ENCODE measurements at places on chromosomes 1 and 21.

DNA sequence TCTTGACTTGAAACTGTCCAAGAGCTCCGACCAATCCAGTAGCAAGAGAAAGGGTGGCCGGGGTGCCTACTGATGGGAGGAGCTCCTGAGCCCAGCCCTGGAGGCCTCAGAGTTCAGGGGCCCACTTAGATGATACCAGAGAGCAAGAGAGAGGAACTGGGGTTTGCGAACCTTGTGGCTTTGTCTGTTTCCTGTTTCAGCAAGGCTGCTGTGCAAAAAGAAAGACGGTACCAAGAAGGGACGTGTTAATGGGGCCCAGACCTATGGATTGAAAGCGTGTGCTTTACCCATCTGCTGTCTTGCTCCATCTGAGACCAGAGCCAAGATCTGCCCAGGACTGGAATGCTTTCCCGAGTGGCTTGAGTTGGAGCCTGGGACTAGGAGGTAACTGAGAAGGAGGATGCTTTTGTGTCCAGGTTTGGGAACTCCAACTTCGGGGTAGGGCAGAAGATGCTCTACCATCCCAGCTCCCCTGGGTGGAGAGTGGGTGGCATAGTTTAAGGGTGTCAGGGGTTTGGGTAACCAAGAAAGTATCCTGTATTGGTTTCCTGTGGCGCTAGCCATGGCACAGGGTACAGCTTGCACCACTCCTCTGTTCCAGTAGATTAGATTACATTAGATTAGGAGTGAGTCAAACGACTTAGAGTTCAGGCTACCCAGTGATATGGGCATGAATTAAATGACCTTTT, at the start of gene TRAF3IP3:
Gene TRAF3IP3, plus strand, starts transcription at position 128 of the 689 bp plus-strand sequence. CDS start 3,987 bp downstream, outside the sequence.
- peak; percentile 26 for DNase-seq

DNA sequence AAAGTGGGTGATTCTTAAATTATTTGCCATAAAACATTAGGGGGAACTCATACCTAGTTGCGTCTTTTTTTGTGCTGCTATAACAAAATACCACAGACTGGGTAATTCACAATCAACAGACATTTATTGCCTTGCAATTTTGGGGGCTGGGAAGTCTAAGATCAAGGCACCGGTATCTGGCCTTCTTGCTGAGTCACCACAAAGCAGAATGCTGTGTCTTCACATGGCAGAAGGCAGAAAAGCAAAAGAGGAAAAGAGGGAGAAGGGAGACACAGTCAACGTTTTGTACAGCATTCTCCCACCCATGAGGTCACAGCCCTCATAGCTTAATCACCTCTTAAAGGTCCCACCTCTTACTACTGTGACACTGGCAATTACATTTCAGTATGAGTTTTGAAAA, 291.0 kb downstream of the CHRM3 start:
- DNase-seq: no peak

- no peak for DNase-seq
These were observed 103.1 kb downstream of the TOMM20 start for GRCh38 chr1:235025422-235025984.

DNA sequence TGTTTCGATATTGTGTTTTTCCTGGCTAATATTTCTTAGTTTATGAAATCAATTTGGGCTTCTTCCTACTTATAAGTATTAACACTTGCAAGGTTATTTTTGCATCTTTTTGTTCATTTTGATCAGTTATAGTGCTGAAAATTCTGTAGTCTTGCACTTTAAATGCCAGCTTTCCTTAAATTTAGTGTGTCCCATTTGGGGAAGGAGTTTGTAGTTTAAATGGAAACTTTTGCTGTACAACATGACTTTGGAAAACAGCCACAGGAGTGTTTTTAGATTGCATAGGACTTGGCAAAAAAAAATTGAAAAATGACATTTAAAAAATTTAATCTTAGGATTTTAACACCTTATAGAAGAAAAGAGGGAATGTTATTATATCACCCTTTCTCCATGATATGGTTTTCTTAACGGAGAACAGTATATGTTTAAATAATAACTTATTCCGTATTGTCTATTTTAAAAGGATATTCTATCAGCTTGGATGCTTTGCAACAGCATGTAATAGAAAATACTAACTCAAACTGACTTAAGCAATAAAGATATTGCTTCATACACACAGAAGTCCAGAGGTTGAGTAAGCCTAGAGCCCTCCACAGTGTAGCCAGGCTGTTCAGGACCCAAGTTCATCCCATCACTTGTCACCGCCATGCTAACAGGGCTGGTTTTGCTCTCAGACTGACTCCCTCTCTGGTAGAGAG, 53.8 kb downstream of the LYPLAL1 start:
- no peak for DNase-seq

DNA sequence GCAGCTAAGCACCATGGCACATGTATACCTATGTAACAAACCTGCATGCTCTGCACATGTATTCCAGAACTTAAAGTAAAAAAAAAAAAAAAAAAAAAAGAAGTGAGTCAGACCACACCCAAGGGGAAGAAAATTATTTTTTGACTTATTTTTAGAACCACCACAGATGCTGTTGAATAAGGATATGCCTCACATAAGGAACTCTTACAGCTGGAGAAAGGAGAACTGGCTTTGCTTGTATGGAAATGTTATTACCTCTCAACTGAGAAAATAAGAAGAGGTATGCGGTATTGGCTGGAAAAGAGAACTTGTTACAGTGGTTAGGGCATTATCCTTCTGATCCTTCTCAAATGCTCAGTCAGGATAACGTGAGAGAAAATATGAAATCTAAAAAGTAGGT, 27.5 kb upstream of the FCER1A start:
- no peak for DNase-seq

GRCh38 chr21:42495765-42496119, 282 bp downstream of the RSPH1 start:
- DNase-seq: no peak

GRCh38 chr1:111535256-111536191, 32.1 kb upstream of the ADORA3 start:
- no peak for DNase-seq

- no peak for DNase-seq
These were observed 108.5 kb upstream of the SERTAD4 start for GRCh38 chr1:210123924-210124589.

- no peak for DNase-seq
These were observed 143.6 kb upstream of the RAB4A start for GRCh38 chr1:229127301-229127700.
